Non-pigmented ciliary epithelial cell (primary cell): ENCODE measurements at places on chromosomes 5 and 9.
A peak's percentile ranks its signal among the peaks of the same experiment; 100 is the strongest.

- peak; percentile 95 for DNase-seq
These were observed 28.8 kb downstream of the SPOCK1 start for GRCh38 chr5:137470111-137470920.

GRCh38 chr5:52760695-52761366 lies 26.9 kb upstream of the ITGA1 start:
- DNase-seq = no peak

DNA sequence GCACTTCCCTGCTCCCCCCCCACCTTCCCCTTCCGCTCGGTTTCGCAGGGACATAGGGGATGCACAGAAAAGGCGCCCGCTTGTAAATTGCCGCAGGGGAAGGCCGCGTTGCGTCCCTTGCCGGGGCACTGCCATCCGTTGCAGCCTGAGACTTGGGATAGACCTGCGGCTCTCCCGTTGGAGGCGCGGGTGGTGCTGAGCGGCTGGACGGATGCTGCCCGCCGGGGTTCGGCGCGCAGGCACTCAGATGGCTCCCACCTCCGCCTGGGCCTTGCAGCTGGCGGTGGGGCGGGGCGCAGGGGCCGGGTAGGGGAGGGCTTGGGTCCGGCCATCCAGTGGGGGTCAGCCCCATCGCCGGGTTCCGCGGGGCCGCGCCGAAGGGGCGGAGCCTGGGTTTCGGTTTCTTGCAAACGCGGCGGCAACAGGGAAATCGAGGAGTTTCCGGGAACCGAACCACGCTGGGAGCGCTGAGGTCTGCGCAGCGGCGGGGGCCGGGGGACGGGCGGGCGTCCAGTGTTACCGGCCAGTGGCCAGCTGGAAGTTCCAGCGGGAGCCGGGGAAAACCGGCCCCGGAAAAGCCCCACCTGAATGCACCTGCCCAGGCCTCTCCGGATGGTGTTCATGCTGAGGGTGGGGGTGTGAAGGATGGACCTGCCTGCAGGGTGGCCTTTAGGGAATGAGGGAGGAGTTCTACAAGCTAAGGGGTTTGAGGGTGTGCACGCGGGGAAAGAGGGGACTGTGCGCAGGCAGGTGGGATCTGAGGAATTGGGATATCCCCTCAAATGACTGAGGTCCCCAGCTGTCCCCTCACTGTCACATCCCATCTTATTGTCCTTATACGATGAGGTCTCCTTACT lies 6.3 kb upstream of the IRF1 start:
- no peak for DNase-seq

- no peak for DNase-seq
These were observed 29.5 kb downstream of the ZFYVE16 start for GRCh38 chr5:80437326-80437725.

- no peak for DNase-seq
These were observed 728 bp upstream of the SLC1A1 start for GRCh38 chr9:4489562-4489918.

DNA sequence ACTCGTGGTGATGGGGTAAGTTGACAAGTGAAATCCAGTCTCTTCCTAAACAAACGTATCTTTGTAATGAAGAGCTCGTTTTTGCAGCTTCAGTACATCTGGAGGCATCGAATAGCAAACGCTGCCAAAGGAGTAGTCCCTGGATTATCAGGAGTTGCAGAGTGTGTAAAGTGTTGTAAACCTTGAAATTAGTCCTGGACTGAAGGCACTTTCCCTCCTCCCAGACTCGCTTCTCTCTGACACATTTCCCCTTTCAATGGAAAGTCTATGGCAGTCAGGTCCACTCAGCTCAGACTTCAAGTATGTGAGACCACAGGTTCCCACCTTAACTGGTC lies 1.5 kb upstream of the PBX3 start:
- DNase-seq = no peak

- DNase-seq = no peak
These were observed 75.1 kb downstream of the MRPS27 start for GRCh38 chr5:72244862-72245371.

- DNase-seq = no peak
These were observed 77.5 kb downstream of the HSD17B4 start for GRCh38 chr5:119529811-119530210.

- no peak for DNase-seq
These were observed 216.9 kb downstream of the DEPDC1B start for GRCh38 chr5:60483050-60483449.

DNA sequence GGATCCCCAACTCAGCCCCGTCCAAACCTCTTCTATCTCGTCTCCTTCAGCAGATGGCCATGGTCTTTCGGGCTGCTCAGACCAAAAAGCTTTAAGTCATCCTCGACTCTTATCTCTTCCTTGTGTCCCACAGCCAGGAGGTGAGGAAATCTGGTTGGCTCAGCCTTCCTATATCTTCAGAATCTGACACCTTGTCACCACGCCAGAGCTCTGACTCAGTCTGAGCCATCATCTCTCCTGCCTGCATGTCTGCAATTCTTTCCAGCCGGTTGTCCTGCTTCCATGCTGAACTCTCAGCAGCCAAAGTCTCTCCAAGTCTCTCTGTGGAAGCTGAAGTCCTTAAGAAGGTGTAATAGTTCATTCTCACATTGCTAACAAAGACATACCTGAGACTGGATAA lies 419.3 kb upstream of the ADAMTS16 start:
- no peak for DNase-seq

GRCh38 chr5:86865256-86865785 lies 247.6 kb downstream of the COX7C start:
- no peak for DNase-seq

GRCh38 chr9:79020276-79020675 lies 551.5 kb upstream of the TLE4 start:
- no peak for DNase-seq

- peak; percentile 100 for DNase-seq
These were observed 40.2 kb downstream of the RCL1 start for GRCh38 chr9:4832786-4833579.

DNA sequence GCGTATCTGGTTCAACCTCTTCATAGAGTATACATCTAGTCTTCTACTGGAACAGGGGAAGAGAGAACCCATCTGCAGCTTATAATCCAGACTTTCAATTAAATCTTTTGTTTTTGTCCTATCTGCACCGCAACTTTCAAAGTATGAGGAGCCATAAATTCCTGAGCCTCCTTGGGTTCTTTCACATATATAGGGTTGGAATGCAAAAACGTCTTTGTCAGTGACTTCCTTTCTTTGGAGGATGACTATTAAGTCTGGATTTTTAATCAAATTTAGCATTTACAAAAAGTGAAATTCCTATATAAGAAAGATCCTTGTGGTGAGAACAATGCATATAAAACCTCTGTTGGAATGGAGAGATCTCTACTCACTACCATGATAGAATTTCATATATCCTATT lies 370.8 kb downstream of the TMEM38B start:
- no peak for DNase-seq

DNA sequence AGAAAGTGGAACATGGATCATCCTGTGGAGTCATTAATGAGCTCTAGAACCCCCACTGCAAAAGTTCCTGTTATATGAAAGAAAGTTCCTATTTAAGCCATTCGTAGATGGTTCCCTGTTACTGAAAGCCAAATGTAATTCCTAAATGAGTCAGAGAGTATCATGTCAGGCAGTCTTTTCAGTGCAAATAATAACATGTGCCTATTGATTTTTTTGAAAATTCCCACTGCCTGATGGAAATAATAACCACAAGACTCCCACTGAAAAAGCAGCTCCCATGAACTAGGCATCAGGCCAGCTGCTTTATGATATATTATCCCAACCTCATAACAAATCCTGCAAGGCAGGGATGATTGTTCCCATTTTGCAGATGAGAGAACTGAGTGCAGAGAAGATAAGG lies 217.2 kb downstream of the DAB2IP start:
- no peak for DNase-seq

DNA sequence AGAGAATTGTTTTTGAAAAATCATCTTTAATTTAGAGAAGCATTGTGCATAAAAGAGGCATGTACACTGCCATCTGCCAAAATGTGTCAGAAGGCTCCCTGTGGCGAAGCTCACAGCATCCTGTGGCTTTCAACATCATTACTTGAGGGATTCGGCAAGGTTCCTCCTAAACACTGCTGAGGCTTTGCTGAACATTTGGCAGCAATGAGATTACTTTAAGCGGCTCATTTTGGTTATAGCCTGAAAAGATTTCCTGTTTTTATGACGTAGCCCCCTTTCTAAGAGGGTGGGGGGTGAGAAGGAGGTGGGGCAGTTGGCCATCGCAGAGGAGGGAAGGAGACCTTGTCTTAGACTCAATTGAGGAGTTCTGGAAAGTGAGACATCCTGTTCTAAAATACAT lies 469.4 kb downstream of the RASEF start:
- no peak for DNase-seq

DNA sequence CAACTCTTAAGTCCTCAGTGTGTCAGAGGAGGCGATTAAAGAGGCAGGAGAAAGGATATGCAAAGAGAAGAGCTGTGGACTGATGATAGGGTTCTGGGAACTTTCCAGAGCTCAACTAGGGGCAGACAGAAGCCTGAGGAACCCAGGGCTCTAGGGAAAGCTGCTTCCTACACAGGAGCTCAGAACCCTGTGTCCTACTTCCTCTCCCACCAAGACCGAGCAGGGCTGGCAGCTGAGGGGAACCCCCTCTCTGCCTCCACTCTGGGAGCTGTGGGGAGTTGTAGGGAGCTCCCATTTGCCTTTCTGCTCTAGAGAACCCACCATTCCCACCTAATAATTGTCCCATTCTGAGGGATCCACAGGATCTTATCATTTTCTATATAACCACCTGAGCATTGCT lies 674.3 kb downstream of the ACTL7B start:
- DNase-seq = no peak

DNA sequence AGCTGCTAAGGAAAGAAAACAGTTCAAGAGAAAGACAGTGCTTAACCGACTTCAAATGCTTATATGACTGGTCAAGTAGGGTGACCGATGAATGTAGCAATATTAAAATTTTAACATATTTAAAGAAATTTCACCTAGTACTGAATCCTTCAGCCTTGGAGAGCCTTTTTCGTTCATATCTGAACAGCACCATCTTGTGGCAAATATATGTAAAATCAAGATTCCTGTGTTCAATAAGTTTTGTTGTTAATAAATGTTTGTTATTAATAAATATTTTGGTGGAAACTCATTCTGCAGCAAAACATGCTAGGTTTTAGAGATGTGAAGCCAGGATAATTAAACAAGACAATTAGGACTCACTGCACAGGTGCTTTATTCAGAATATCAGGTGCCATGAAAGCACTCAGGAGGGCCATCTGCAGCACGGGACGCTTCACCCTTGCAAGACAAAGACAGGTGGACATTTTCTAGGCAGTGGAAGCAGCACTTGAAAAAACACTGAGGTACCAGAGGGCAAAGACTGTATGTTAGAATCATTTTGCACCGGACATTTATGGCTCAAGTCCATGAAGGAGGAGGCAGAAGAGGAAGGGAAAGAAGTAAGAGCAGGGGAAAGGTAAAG lies 15.6 kb downstream of the TICAM2 start:
- DNase-seq = no peak

GRCh38 chr9:121138561-121138960 lies 63.1 kb downstream of the RAB14 start:
- no peak for DNase-seq

DNA sequence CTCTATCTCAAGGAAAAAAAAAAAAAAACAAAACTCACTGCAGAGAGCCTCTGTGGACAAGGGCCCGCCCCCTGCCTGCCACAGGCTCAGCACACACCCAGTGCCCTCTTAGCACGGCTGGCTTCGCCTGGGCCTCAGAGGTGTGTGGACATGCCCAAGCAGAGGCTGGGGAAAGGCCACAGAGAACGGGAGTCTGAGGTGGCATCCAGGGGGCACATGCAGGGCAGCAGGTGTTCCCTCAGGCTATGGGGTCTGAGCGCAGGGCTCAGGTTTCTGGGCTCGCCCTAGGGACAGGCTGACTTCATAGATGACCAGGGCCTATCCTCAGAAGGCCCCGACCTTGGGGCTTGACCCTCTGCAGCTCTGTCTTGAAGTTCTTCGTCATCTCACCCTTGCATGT lies 138.7 kb downstream of the ZNF354C start:
- no peak for DNase-seq

DNA sequence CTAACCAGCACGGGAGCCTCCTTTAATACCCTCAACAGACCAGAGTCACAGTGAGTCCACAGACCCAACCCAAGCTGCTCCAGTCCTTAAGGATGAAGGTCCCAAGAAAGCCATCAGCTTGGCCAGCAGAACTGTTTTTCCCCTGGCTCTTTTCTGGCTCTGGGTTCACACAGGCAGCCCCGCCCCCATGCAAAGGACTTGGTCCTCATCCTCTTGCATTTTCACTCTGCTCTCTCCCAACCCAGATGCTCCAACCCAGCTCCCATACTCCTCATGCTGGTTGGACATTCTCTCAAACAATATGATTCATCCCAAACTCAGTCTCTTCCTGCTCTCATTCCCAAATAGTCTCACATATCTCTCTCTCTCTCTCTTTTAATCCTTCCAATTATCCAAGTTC lies 74.2 kb upstream of the SPOCK1 start:
- DNase-seq = no peak

GRCh38 chr9:18137815-18138214 lies 336.1 kb upstream of the ADAMTSL1 start:
- DNase-seq = no peak

DNA sequence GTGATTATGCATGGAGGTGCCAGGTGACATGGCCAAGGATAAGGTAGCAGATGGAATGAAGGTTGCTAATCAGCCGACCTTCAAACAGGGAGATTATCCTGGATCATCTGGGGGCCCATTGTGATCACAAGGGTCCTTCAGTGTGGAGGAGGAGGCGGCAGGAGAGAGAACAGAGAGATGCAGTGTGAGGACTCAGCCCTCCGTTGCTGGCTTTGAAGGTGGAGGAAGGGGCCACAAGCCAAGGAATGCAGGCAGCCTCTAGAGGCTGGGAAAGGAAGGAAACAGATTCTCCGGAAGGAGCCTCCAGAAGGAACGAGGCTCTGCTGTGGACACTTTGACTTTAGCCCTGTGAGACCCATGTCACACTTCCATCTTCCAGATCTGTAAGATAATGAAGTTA lies 27.4 kb upstream of the EEIG1 start:
- DNase-seq = no peak

DNA sequence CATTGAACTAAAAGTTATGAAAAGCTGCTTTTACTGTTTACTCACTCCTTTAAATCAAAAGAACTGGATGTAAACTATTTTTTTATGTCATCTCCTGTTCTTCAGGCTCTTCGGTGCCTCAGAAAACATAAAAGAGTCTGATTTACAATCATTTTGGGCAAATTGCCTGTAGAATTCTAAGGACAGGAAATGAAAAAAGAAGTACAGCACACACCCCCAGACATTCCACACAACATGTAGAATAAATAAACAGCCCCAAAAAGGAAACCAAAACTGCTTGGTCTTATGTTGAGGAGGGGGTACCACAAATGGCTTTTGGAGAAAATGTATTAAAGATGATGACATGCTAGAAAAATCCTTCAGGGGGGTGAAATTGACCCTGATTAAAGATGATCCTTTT lies 57.2 kb downstream of the ITGA1 start:
- no peak for DNase-seq

- DNase-seq = no peak
These were observed 41.1 kb downstream of the LURAP1L start for GRCh38 chr9:12815888-12816287.

DNA sequence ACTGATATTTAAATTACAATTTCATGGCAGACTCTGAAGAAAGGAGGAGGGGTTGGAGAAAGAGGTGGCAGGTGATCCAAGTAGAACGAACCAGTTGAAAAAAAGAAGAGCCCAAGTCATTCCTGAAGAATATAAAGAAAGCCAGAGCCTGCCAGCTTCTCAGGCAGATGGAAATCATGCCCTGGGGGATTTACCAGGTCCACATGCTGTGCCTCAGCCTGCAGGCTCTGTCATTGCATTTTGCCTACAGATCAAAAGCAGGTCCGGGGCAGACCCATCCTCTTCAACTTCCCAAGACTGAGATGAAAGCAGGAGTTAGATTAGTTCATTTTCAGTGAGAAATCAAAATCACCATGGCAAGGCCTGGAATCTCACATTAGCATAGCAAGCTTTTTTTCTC lies 48.5 kb downstream of the GDNF start:
- DNase-seq = no peak
